ENCODE measurements at places on chromosomes 5 and 9. TPM values are rescaled to one million over a fixed set of nuclear protein-coding genes. Genes with fewer than 3 reads are reported as not detected.

DNA sequence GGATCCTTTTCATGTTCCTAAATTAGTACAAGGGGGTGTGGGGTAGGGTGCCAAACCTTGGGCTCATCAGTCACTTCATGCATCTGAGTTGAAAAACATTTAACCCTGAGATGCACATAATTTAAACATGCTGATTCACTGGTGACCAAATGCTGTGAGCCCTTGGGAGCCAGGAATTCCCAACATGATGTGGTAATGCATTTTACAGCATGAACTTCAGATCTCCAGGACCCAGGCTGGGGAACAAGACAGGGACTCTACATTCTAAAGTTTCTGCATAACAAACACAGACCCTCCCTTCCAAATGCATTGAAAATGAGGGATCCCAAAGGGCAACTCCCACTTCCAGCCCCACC is 322.2 kb downstream of the NDUFS4 start:
- peaks cover 12% of the 10 kb centered on the region for H3K4me1 ChIP-seq
- peak; percentile 51 for DNase-seq
- H3K4me3 ChIP-seq, result no peak overlapping the region
- no peaks in the 10 kb centered on the region for H3K27me3 ChIP-seq
- no peaks in the 10 kb centered on the region for H3K36me3 ChIP-seq

LRRTM2 gene
- not detected for total RNA-seq

DNA sequence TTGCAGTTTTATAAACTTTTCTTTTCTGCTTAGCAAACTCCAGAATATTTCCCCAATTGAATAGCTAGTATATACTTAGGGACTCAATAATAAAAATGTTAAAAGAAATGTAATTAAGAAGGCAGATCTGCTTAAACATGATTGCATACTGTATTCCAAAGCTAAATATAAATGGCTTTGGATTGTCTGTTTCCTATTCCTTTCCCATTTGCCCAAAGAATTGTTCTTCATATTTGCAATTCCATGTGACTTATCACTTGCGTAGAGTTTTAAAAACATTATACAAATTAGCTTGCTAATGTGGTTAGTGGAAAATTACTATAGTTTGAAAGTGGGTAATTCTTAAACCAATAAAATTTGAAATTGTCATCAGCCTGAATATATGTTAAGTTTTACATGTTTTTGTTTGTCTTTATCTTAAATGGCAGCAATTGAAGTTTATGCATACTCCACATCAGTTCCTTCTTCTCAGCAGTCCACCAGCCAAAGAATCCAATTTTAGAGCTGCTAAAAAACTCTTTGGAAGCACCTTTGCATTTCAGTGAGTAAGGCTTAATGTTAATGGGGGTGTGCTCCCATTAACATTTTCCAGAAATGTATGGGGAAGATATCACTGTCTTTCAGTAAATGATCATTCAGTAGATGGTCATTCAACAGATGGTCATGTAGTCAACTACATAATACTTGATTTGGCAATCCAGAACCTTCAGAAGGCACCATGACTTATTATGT is 161.2 kb downstream of the PARP8 start:
- no peaks in the 10 kb centered on the region for H3K27me3 ChIP-seq
- H3K4me3 ChIP-seq, result no peak overlapping the region

LMX1B gene
- total RNA-seq, result 0.85 TPM

IL4 gene
- not detected for total RNA-seq

SNX2 gene
- total RNA-seq, result 62.6 TPM

- H3K36me3 ChIP-seq, result no peaks in the 10 kb centered on the region
- no peaks in the 10 kb centered on the region for H3K27me3 ChIP-seq
- H3K4me1 ChIP-seq, result no peaks in the 10 kb centered on the region
- DNase-seq, result no peak
- no peak overlapping the region for H3K4me3 ChIP-seq
- H3K27ac ChIP-seq, result no peak overlapping the region
Observed at GRCh38 chr5:22471154-22471553, 382.0 kb downstream of the CDH12 start.

DNA sequence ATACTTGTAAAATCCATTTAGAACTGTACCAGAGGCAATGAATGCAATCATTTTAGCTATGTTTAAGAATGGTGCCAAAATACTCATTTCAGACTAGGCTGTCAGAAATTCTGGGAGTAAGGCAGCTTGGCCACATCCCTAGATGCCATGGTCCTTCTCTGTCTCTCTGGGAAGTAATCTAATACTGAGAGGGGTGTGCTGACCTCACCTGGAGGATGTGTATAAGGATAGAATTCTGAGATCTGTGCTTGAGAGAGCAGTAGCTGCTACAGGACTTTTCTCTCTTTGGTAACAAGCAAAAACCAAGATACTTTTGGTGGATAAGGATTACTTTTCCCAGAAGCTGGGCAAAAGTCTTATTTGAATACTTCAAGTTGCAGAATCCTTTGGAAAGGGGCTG is 68.1 kb upstream of the MRPS30 start:
- no peaks in the 10 kb centered on the region for H3K4me1 ChIP-seq
- H3K27me3 ChIP-seq, result no peaks in the 10 kb centered on the region
- no peak overlapping the region for H3K27ac ChIP-seq
- no peaks in the 10 kb centered on the region for H3K36me3 ChIP-seq
- DNase-seq, result no peak

DNA sequence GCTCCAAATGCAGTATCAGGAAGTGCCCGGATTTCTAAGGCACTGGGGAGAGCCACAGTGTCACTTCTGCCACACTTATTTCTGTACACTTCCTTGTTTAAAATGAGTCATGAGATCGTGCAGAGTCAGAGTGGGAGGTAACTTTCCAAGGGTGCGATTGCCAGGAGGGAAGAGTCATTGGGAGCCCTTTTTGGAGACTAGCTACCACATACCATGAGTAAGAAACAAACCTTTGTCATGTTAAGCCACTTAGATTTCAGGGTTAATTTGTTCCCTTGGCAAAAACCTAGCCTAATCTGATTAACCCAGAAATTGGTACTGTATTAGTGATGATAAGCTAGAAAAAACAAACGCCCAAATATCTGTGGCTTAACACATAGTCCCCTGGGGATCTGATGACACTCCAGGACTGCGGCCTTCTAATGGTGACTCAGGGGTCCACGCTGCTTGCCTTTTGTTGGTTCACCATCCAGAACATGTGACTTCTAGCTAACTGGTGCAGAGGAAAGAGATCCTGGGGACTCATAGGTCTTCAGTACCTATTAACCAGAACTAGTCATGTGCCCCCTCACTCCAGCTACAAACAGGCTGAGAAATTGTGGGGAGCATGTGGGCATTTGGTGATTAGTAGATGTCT is 48.6 kb upstream of the TLE1 start:
- no peak for DNase-seq
- H3K4me1 ChIP-seq, result peaks cover 5% of the 10 kb centered on the region
- H3K36me3 ChIP-seq, result no peaks in the 10 kb centered on the region
- no peaks in the 10 kb centered on the region for H3K27me3 ChIP-seq
- no peak overlapping the region for H3K4me3 ChIP-seq
- no peak overlapping the region for H3K27ac ChIP-seq

DNA sequence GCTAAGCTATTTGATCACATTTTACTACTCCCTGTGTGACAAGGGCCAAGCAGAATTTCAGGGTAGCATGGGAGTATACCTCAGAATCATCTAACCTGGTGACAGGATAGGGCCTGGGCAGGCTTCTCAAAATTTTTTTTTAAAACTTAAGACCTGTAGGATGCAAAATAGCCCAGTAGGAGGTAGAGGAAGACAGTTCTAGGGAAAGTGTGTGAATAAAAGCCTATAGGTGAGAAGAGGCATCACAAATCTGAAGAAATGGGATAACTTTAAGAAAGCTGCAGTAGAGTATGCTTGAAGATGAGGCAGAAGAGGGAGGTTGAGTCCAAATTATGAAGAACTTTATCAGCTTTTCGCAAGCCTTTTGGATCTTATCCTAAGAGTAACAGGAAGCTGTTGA is 32.3 kb downstream of the CNTRL start:
- DNase-seq, result no peak
- H3K27me3 ChIP-seq, result no peaks in the 10 kb centered on the region
- H3K4me3 ChIP-seq, result no peak overlapping the region
- peaks cover 4% of the 10 kb centered on the region for H3K36me3 ChIP-seq

DNA sequence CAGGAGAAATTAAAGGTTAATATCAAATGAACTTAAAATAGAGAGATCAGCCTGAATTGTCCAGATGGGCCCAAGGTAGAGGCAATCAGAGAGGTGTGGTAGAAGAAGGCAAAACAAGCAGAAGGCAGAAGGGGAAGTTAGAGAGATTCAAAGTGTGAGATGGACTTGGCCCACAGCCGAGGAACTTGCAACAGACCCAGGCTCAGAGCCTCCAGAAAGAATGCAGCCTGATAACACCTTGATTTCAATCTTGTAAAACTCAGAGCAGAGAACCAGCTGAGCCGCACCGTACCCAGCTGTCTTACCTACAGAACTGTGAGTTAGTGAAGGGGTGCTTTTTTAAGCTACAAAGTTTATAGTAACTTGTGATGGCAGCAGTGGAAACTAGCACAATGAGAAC is 190.9 kb downstream of the RFK start:
- DNase-seq, result no peak
- no peaks in the 10 kb centered on the region for H3K27me3 ChIP-seq
- H3K27ac ChIP-seq, result no peak overlapping the region
- H3K4me1 ChIP-seq, result no peaks in the 10 kb centered on the region

- H3K27me3 ChIP-seq, result no peaks in the 10 kb centered on the region
- no peak for DNase-seq
- H3K4me3 ChIP-seq, result no peak overlapping the region
- no peak overlapping the region for H3K27ac ChIP-seq
- H3K36me3 ChIP-seq, result no peaks in the 10 kb centered on the region
- no peaks in the 10 kb centered on the region for H3K4me1 ChIP-seq
Observed at GRCh38 chr9:105027084-105027483, 99.1 kb upstream of the ABCA1 start.

DNA sequence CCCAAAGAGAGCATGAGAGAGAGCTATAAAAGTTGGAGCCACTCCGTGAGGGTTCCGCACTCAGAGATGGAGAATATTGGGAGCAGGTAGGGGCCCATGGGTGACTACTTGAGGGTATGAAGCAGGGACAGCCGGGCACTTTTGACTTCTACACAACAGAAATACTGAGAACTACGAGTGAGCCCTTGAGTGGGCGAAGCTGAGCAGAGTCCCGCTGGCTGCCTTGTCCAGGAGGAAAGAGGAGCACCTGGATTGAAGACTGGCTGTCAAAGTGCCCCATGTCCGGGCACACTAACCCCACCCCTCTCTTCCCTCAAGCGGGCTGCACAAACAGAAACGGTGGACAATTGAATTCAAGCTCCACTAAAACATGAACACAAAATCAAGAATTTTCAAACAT is 33.6 kb downstream of the FYB1 start:
- no peaks in the 10 kb centered on the region for H3K4me1 ChIP-seq
- H3K27me3 ChIP-seq, result no peaks in the 10 kb centered on the region
- H3K36me3 ChIP-seq, result no peaks in the 10 kb centered on the region
- DNase-seq, result no peak

DNA sequence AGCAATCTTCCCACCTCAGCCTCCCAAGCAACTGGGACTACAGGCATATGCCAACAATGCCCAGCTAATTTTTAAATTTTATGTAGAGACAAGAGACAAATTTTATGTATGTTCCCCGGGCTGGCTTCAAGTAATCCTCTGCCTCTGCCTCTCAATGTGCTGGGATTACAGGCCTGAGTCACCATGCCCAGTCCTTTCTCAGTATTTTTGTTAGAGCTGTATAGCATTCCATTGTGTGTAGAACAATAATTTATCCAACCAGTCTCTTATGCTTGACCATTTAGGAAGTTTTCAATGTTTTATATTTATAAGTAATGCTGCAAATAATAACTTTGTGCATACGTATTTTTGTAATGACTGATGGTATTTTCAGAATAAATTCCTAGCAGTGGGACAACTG is 38.9 kb upstream of the CTXN3 start:
- H3K36me3 ChIP-seq, result no peaks in the 10 kb centered on the region
- no peaks in the 10 kb centered on the region for H3K27me3 ChIP-seq
- no peak overlapping the region for H3K27ac ChIP-seq
- no peak overlapping the region for H3K4me3 ChIP-seq

- H3K4me3 ChIP-seq, result no peak overlapping the region
- peak; percentile 57 for DNase-seq
- H3K36me3 ChIP-seq, result no peaks in the 10 kb centered on the region
- H3K27me3 ChIP-seq, result no peaks in the 10 kb centered on the region
- H3K27ac ChIP-seq, result no peak overlapping the region
- no peaks in the 10 kb centered on the region for H3K4me1 ChIP-seq
Observed at GRCh38 chr5:168865968-168866367, 286.8 kb upstream of the PANK3 start.

PRDM9 gene
- total RNA-seq, result not detected

KLF4 gene
- 7.1 TPM for total RNA-seq

FCHO2 gene
- 5.8 TPM for total RNA-seq

GRCh38 chr5:136676685-136677084 is 311.3 kb upstream of the TRPC7 start:
- H3K27me3 ChIP-seq, result no peaks in the 10 kb centered on the region
- no peaks in the 10 kb centered on the region for H3K4me1 ChIP-seq
- no peak overlapping the region for H3K4me3 ChIP-seq
- peaks cover 23% of the 10 kb centered on the region for H3K36me3 ChIP-seq
- no peak for DNase-seq

DNA sequence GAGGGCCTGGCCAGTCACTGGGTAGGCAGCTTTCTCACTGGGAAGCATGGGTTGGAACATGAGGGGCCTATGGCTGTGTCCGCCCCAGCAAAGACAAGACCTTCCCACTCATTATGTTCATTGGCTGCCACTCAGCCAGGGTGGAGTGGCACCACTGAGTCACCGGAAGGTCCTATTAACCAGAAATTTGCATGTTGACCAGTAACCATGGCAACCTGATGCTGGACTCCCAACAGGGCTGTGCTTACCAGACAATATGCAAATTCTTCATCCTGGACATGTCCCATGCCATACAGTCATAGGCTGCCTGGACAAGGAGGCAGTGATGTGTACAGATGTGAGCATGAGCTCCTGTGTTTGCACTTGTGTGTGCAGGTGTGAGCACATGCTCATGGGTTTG is 66.7 kb downstream of the PSD2 start:
- H3K27me3 ChIP-seq, result no peaks in the 10 kb centered on the region
- no peak overlapping the region for H3K27ac ChIP-seq
- H3K4me1 ChIP-seq, result no peaks in the 10 kb centered on the region
- H3K4me3 ChIP-seq, result no peak overlapping the region

DNA sequence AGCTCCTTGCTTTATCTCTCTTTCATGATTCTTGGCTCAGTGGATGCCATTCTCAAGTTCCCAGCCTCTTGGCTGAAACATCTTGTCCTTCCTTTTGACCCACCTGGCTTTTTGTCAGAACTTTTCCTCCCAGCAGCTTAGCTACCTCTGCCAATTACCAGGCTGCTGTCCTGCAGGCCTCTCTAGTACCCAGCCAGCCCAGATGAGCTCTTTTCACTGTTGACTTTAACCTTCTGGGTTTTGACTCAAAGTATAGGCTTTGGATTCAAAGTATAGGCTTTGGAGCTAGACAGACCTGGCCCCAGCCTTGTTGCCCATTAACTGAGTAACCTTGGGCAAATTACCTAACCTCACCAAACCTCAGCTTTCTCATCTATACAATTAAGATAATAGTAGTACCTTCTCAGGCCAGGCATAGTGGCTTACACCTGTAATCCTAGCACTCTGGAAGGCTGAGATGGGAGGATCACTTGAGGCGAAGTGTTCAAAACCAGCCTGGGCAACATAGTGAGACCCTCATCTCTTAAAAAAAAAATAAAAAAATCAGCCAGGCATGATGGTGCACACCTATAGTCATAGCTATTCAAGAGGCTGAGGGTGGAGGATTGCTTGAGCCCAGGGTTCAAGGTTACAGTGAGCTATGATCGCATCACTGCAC is 6.6 kb upstream of the TMEFF1 start:
- DNase-seq, result no peak
- H3K4me3 ChIP-seq, result no peak overlapping the region
- no peak overlapping the region for H3K27ac ChIP-seq
- H3K36me3 ChIP-seq, result no peaks in the 10 kb centered on the region
- no peaks in the 10 kb centered on the region for H3K27me3 ChIP-seq

Measured in H9 (cell line).